ENCODE measurements at places on chromosomes 11 and 22. TPM values are rescaled to one million over a fixed set of nuclear protein-coding genes. Genes with fewer than 3 reads are reported as not detected.
A peak's percentile ranks its signal among the peaks of the same experiment; 100 is the strongest.

MS4A15 gene
- not detected for polyA plus RNA-seq

DNA sequence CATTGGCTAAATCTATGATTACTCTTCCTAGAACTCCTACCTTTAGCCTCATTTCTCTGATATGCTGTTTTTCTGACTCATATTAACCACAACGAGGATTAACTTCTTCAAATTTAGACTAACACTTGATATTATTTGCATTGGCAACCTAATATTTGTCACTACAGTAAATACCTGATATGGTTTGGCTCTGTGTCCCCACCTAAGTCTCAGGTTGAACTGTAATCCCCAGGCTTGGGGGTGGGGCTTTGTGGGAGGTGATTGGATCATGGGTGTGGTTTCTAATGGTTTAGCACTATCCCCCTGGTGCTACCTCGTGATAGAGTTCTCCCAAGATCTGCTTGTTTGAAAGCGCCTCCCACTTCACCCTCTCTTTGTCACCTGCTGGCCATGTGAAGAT is 17.1 kb upstream of the MED17 start:
- DNase-seq = no peak

GRCh38 chr11:116263019-116263418 is 509.8 kb downstream of the BUD13 start:
- no peak for DNase-seq

DNA sequence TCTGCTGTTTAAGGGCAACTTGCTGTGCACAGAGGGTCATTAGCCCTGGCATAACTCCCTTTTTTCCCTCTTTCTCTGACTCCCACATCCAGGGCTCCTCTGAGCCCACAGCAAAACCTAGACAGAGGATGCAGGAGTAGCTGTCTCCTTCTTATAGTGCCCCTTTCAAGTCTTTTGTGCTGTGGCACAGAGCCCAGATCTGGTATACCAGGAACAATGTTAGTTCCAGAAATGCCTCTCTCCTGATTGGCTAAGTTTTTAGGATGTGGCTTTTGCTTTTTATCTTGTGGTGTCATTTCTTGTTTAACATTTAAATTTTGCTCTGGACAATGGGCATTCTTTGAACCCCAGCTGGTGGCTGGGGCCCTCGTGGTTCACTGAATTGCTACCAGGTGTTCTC is 25.6 kb upstream of the RRM1 start:
- no peak for DNase-seq

GRCh38 chr11:20790622-20791021 is 121.2 kb downstream of the NELL1 start:
- DNase-seq = no peak

DNA sequence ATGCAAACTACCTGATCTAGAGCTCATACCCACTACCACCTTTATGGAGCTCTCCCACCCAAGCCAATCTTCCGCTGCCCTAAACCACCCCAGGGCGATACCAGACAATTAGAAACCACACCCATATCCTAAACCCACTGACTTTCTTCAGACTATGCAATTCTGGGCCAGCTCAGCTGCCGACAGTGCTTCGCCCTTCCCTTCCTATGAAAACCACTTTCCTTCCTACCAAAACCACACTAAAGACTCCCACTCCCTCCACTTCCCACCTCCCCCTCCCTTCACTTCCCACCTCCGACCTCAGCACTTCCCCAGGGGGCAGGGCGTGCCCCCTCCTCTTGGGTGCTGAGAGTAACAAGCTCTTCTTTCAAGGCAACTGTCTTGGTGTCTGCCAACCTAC is 25.1 kb downstream of the B3GAT1 start:
- DNase-seq = no peak

GRCh38 chr11:2590131-2590964 is 109.4 kb downstream of the KCNQ1OT1 start:
- no peak for DNase-seq

DNA sequence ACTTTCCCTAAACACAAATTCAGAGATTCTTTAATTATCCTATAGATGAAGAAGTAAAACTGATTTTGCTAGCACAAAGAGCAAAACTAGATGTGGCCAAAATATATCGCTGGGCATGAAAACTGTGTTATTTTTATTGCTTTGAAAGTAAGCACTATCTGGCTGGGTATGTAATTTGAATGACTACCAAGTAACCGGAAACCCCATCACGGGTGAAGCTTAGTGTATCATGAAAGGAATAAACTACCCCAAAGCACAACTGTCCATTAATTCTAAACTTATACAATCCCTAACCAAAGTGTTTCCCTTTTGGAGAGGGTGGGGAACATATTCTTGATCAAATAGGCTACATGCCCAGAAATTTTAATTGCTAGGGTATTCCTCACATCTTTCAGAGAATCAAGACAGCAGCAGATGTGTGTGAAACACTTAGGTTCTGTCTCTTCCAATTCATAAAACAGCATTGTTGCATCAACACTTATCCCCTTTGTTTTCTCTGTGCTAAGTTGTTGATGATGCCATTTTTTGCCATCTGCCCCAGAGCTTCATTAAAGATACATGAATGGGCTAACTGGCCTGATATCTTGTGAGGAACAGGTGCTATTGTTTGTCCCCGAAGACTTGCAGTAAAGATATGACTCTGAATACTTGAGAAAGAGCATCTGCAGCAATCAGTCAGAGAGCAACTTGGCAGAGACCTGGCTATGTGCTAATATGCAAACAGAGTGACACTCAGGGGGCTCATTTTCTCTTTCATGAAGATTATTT is 238.2 kb downstream of the SOX6 start:
- no peak for DNase-seq

DNA sequence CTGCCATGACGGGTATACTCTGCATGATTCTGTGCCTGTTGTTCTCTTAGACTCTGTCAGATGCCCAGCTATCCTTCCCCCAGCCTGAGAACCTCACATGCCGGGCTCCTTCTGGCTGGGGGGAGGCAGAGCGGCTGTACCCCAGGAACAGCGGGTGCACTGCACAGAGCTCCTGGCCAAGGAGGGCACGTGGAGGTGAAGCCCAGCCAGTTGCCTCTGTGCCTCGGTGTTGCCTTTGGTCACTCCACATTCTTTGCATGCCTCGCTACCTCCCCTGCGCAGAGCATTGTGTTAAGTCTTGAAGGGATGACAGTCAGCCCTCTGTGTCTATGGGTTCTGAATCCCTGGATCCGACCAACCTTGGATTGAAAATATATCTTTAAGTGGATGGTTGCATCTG is 77.7 kb downstream of the FEZ1 start:
- DNase-seq = no peak

DPP3 gene
- 59.1 TPM for polyA plus RNA-seq

TRPM5 gene
- not detected for polyA plus RNA-seq

DNA sequence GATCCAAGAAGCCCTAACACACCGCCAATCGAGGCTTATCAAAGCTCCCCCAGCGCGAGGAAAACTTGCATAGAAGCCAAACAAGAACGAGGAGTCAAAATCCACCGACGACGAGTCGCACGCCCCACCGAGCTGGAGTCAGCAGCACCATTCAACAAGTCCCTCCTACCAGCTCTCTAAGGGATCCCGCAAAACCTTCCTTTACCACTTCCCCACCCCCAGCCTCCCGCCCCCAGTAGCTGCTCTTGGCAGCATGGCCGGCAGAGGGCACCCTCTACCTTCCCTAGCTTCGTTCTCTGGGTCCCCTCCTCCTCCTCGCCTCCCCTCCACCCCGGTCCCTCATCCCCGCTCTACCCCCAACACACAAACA is 1.4 kb downstream of the BDNF start:
- peak; percentile 55 for DNase-seq

TBC1D22A gene
- 17.0 TPM for polyA plus RNA-seq

DNA sequence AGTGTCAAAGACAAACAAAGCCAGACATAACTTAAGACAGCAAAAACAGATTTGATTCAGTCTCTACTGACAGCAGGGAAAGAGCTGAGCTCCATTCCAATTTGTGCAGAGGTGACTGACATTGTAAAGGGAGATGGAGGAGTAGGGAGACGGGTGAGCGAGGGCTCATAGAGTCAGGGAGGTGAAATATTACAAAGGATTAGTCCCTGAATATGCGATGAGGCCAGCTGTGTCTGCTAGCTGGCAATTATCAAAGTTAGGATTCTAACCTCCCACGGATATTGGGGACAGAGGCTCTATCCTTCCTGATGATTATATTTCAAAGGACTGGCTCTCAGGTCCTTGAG is 8.3 kb downstream of the PLAAT2 start:
- no peak for DNase-seq

DNA sequence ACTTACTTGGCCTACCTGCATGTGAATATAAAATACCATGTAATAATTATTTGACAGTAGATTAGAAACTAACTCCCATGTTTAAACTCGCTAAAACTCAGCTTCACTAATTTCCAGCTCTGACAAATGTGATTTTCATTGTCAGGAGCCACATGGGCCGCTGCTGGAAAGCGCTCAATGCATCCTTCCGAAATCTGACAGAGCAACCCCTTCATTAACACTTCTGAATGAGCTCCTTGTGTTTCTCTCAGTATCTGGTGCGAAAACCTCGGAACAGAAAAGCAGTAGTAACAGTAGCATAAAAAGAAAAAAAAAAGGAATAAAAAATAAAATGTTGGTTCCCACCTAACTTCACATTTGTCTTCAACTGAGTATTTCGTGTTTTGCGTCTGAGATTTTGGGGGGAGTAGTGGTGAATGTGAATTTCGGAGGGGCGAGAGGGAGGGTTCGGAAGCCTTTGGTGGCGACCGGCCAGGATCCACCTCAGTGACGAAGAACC is 710 bp downstream of the MTCH2 start:
- peak; percentile 5 for DNase-seq

OR52E8 gene
- not detected for polyA plus RNA-seq

MYRF gene
- polyA plus RNA-seq = 0.16 TPM

CABP7 gene
- polyA plus RNA-seq = not detected

Measured in mammary epithelial cell (primary cell).